ENCODE measurements at places on chromosomes 3 and 15. TPM values are rescaled to one million over a fixed set of nuclear protein-coding genes. Genes with fewer than 3 reads are reported as not detected.
A peak's percentile ranks its signal among the peaks of the same experiment; 100 is the strongest.

A4GNT gene
- not detected for total RNA-seq

EFCC1 gene
- total RNA-seq: not detected

MAP1A gene
- 13.0 TPM for total RNA-seq

EPHB1 gene
- 1.6 TPM for total RNA-seq

AKAP13 gene
- 178 TPM for total RNA-seq

ITIH1 gene
- not detected for total RNA-seq

RAB8B gene
- 37.2 TPM for total RNA-seq

CD200R1L gene
- total RNA-seq: not detected

- no peak overlapping the region for H3K4me3 ChIP-seq
- DNase-seq: no peak
- no peak overlapping the region for H3K27ac ChIP-seq
- H3K27me3 ChIP-seq: no peaks in the 10 kb centered on the region
Measured at GRCh38 chr3:101868534-101869464, 19.5 kb downstream of the NFKBIZ start.

GRCh38 chr3:173796890-173797289, 399.3 kb downstream of the NLGN1 start:
- no peak overlapping the region for H3K27ac ChIP-seq
- no peak for DNase-seq
- no peak overlapping the region for H3K4me3 ChIP-seq
- H3K4me1 ChIP-seq: no peaks in the 10 kb centered on the region

GRCh38 chr3:177977381-177978158, 558.7 kb upstream of the KCNMB2 start:
- no peaks in the 10 kb centered on the region for H3K27me3 ChIP-seq
- DNase-seq: no peak
- no peak overlapping the region for H3K4me3 ChIP-seq
- H3K27ac ChIP-seq: no peak overlapping the region
- H3K4me1 ChIP-seq: no peaks in the 10 kb centered on the region

- H3K36me3 ChIP-seq: no peaks in the 10 kb centered on the region
- DNase-seq: no peak
- H3K27me3 ChIP-seq: no peaks in the 10 kb centered on the region
- H3K27ac ChIP-seq: no peak overlapping the region
Measured at GRCh38 chr3:128006061-128007032, 45.9 kb upstream of the SEC61A1 start.

DNA sequence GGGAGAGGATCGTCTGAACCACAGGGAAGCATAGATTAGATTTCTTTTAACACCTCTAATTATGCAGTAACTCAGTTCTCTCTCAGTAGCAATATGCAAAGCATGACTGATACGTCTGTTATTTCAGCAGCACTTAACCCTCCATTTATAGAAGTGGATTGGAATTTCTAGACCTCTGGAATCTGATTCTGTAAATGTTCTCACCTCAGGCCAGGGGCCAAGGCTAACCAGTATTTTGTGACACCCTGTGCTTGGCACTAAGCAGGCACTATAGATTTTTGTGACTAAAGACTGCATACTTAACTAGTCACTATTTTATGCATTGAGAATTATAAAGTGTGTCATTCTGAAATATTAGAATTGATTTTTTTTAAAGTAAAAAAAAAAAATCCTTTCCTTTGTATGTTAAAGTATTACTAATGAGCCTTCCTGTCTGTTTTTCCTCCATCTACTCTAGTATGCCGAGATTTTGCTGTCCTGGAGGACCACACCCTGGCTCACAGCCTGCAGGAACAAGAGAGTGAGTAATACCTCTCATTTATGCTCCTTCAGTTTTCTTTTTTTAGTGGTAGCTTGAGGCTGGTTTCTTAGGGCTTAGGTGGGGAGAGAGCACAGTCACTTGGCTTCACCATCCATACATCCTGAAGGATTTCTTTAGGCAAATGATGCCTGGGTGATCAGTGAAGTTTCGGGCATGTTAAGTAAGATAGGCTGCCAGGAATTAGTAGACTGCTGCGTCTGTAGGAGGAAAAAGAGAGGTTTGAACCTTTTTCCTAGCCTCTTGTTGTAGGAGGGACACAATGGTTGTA, 26.5 kb upstream of the UTS2B start:
- no peaks in the 10 kb centered on the region for H3K27me3 ChIP-seq
- no peak overlapping the region for H3K27ac ChIP-seq

GRCh38 chr3:151047636-151048035, 37.8 kb upstream of the MED12L start:
- no peak overlapping the region for H3K4me3 ChIP-seq
- H3K36me3 ChIP-seq: no peaks in the 10 kb centered on the region
- no peaks in the 10 kb centered on the region for H3K27me3 ChIP-seq
- no peak for DNase-seq
- no peak overlapping the region for H3K27ac ChIP-seq

DNA sequence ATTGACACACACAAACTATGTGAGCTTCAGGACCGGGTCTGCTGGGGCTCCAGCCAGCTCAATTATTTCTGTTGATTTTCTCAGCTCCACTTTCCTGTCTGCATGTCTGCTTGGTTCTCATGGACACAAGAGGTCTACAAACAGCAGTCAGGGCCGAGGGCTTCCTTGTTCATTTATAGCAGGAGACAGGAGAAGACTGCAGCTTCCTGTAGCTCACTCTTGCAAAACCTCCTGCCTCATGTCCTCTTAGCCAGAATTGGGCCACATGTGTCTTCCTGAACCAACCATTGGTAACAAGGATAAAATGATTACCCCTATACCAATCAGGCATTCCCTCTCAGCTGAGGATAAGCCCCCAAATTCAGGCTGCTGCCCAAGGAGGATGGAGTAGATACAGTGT, 182.8 kb downstream of the TLE3 start:
- no peaks in the 10 kb centered on the region for H3K27me3 ChIP-seq
- no peak for DNase-seq
- no peaks in the 10 kb centered on the region for H3K36me3 ChIP-seq
- no peak overlapping the region for H3K4me3 ChIP-seq
- no peak overlapping the region for H3K27ac ChIP-seq

DNA sequence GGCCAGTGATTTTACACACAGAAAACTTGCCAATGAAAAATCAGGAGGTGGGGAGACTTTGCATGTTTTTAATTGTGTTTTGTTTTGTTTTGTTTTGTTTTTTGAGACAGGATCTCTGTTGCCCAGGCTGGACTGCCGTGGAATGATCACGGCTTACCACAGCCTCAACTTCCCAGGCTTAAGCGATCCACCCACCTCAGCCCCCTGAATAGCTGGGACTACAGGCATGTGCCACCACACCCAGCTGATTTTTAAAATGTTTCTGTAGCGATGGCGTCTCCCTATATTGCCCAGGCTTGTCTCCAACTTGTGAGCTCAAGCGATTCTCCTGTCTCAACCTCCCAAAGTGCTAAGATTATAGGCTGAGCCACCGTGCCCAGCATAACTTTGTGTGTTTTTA, 46.0 kb downstream of the MEIS2 start:
- H3K36me3 ChIP-seq: no peaks in the 10 kb centered on the region
- H3K4me3 ChIP-seq: no peak overlapping the region
- no peaks in the 10 kb centered on the region for H3K4me1 ChIP-seq
- DNase-seq: no peak
- no peaks in the 10 kb centered on the region for H3K27me3 ChIP-seq
- no peak overlapping the region for H3K27ac ChIP-seq

- H3K27me3 ChIP-seq: no peaks in the 10 kb centered on the region
- H3K36me3 ChIP-seq: no peaks in the 10 kb centered on the region
- no peaks in the 10 kb centered on the region for H3K4me1 ChIP-seq
- no peak for DNase-seq
- H3K27ac ChIP-seq: no peak overlapping the region
- H3K4me3 ChIP-seq: no peak overlapping the region
Measured at GRCh38 chr15:48940508-48940907, 23.2 kb downstream of the SHC4 start.

GRCh38 chr15:44729408-44730127, 6.8 kb upstream of the TRIM69 start:
- H3K4me3 ChIP-seq: peak overlapping the region; percentile 94
- peak overlapping the region; percentile 99 for H3K27ac ChIP-seq
- H3K4me1 ChIP-seq: peaks cover 56% of the 10 kb centered on the region
- DNase-seq: no peak

GRCh38 chr15:81176291-81176893, 20.3 kb upstream of the IL16 start:
- no peaks in the 10 kb centered on the region for H3K27me3 ChIP-seq
- no peak overlapping the region for H3K27ac ChIP-seq
- H3K4me1 ChIP-seq: no peaks in the 10 kb centered on the region
- no peaks in the 10 kb centered on the region for H3K36me3 ChIP-seq

- H3K4me3 ChIP-seq: no peak overlapping the region
- DNase-seq: no peak
- no peaks in the 10 kb centered on the region for H3K36me3 ChIP-seq
- no peaks in the 10 kb centered on the region for H3K27me3 ChIP-seq
- no peaks in the 10 kb centered on the region for H3K4me1 ChIP-seq
- no peak overlapping the region for H3K27ac ChIP-seq
Measured at GRCh38 chr3:73591286-73591800, 33.4 kb downstream of the PDZRN3 start.

GRCh38 chr3:171561596-171562323, 101.6 kb upstream of the TNIK start:
- H3K27ac ChIP-seq: no peak overlapping the region
- no peak for DNase-seq
- H3K4me1 ChIP-seq: peaks cover 1% of the 10 kb centered on the region
- no peak overlapping the region for H3K4me3 ChIP-seq
- no peaks in the 10 kb centered on the region for H3K27me3 ChIP-seq

- no peak for DNase-seq
- H3K4me1 ChIP-seq: no peaks in the 10 kb centered on the region
- no peaks in the 10 kb centered on the region for H3K27me3 ChIP-seq
- H3K27ac ChIP-seq: no peak overlapping the region
Measured at GRCh38 chr3:124916837-124917409, 17.6 kb downstream of the MUC13 start.

- H3K27ac ChIP-seq: no peak overlapping the region
- H3K4me3 ChIP-seq: no peak overlapping the region
- H3K27me3 ChIP-seq: no peaks in the 10 kb centered on the region
Measured at GRCh38 chr3:108388136-108389132, 92.1 kb downstream of the HHLA2 start.

DNA sequence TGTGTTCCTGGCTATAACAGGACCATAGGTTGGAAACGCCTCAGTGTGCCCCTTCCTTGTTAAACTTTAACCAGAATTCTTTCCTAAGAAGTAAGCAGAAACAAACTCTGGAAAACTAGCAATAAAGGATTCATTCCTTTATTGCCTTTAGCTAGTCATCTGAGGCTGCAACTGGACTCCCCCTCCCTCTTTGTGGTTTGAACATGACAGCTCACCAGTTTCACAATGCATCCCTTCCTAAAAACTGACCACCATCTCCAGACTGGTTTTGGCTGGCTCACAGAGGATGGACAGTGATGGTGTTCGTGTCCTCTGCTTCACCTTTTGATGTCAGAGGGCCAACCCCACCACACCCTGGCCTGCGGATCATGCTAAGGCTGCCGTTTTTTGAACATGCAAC, 27.9 kb upstream of the TGFBR2 start:
- no peak overlapping the region for H3K4me3 ChIP-seq
- no peaks in the 10 kb centered on the region for H3K27me3 ChIP-seq
- H3K36me3 ChIP-seq: no peaks in the 10 kb centered on the region

- no peak overlapping the region for H3K4me3 ChIP-seq
- H3K36me3 ChIP-seq: no peaks in the 10 kb centered on the region
- no peak for DNase-seq
- no peaks in the 10 kb centered on the region for H3K4me1 ChIP-seq
- H3K27me3 ChIP-seq: no peaks in the 10 kb centered on the region
Measured at GRCh38 chr3:58025406-58025805, 17.2 kb downstream of the FLNB start.

- peak overlapping the region; percentile 92 for H3K4me3 ChIP-seq
- no peaks in the 10 kb centered on the region for H3K27me3 ChIP-seq
- peak overlapping the region; percentile 79 for H3K27ac ChIP-seq
- H3K36me3 ChIP-seq: no peaks in the 10 kb centered on the region
Measured at GRCh38 chr3:30609930-30610701, 3.7 kb downstream of the TGFBR2 start.

- H3K4me1 ChIP-seq: no peaks in the 10 kb centered on the region
- no peak overlapping the region for H3K4me3 ChIP-seq
- H3K36me3 ChIP-seq: peaks cover 17% of the 10 kb centered on the region
- DNase-seq: no peak
- no peaks in the 10 kb centered on the region for H3K27me3 ChIP-seq
Measured at GRCh38 chr15:64137226-64137833, 14.2 kb upstream of the SNX22 start.

DNA sequence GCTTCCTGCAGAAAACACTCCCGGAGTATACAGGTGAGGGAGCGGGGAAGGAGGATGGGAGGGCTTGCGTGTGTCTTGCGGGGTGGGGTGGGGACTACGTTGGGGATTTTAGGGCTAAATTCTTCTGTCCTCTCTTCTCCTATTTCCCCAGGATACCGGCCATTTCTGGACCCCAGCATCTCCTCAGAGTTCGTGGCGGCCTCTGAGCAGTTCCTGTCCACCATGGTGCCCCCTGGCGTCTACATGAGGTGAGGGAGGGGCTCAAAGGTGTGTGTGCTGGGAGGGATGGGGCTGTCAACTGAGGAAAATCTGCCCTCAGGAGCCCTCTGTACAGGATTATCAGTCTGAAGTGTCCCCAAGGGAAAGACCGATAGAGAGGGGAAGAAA, 6.6 kb downstream of the DUOX1 start:
- H3K27me3 ChIP-seq: peaks cover 5% of the 10 kb centered on the region
- H3K4me1 ChIP-seq: no peaks in the 10 kb centered on the region
- H3K27ac ChIP-seq: no peak overlapping the region
- H3K4me3 ChIP-seq: no peak overlapping the region

DNA sequence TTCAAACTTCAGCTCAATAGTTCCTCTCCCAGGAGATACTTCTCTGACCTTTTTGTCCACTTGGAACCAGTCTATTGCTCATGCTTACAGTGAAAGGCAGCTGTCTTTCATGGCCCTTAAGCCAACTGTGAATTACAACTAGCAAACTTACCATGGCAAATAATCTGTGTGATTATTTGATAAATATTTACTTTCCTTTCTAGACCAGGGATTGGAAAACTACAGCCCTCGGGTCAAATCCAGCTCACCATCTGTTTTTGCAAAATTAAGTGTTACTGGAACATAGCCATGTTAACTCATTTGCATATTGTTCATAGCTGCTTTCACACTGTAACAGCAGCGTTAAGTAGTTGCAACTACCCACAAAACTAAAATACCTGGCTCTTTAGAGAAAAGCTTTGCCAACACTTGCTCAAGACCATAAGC, 289.1 kb upstream of the MCTP2 start:
- H3K4me3 ChIP-seq: no peak overlapping the region
- no peak overlapping the region for H3K27ac ChIP-seq
- H3K36me3 ChIP-seq: no peaks in the 10 kb centered on the region
- no peaks in the 10 kb centered on the region for H3K4me1 ChIP-seq
- DNase-seq: no peak

DNA sequence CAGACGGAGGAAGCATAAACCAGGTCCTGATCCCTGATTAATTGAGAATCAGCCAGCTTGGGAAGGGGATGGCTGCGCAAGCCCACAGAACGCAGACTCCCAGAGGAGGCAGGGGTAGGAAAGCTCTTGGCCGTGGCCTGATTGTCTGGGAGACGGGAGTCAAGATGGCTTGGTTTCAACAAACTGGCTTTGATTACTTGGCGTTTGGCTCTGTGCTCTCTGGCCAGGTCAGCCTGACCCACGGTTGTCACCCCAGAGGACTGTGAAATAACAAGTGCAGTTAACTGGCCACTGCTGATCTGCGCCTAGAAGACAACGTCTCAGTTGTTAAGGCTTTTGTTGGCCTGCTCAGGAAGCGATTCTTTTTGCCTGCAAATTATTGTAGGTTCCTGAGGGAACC, 387.0 kb upstream of the PROK2 start:
- H3K4me1 ChIP-seq: no peaks in the 10 kb centered on the region
- H3K27me3 ChIP-seq: no peaks in the 10 kb centered on the region
- no peak for DNase-seq
- no peak overlapping the region for H3K4me3 ChIP-seq
- no peak overlapping the region for H3K27ac ChIP-seq
- H3K36me3 ChIP-seq: no peaks in the 10 kb centered on the region

Measured in naive thymus-derived CD4-positive, alpha-beta T cell (primary cell).